Neural progenitor cell (in vitro differentiated cells): ENCODE measurements at places on chromosomes 11 and 22.

GRCh38 chr11:64340671-64341335 is 799 bp downstream of the CCDC88B start:
- peak; percentile 83 for DNase-seq

GRCh38 chr11:74278721-74279161 is 32.7 kb downstream of the P4HA3 start:
- DNase-seq = no peak

- DNase-seq = no peak
Observed at GRCh38 chr11:38530226-38530625, 1932.2 kb upstream of the RAG2 start.

GRCh38 chr11:78940500-78941225 is 366.0 kb upstream of the NARS2 start:
- DNase-seq = peak; percentile 89

- DNase-seq = no peak
Observed at GRCh38 chr22:19555651-19556050, 31.4 kb upstream of the CLDN5 start.

DNA sequence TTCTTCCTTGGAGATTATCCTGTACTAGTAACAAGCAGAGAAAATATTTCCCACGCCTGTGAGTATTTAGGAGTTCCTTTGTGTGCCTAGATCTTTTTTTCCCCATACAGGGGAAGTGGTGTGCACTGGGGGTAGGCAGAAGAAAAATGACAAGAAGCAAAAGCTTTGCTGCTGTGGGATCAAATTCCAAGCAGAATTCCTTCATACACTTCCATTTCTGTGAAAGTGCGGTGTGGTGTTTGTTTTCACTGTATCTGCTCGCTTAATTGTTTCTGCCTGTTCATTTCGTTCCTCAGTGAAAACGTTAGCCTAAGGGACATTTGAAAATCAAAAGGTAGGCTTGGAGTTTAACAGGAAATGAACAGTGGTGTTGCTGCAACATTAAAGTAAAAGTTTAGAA is 47.9 kb downstream of the BLID start:
- no peak for DNase-seq

GRCh38 chr22:37032535-37033460 is 13.3 kb downstream of the MPST start:
- no peak for DNase-seq

GRCh38 chr11:132466983-132467382 is 1065.3 kb downstream of the OPCML start:
- peak; percentile 37 for DNase-seq

- no peak for DNase-seq
Observed at GRCh38 chr22:33684087-33684486, 236.2 kb downstream of the LARGE1 start.

DNA sequence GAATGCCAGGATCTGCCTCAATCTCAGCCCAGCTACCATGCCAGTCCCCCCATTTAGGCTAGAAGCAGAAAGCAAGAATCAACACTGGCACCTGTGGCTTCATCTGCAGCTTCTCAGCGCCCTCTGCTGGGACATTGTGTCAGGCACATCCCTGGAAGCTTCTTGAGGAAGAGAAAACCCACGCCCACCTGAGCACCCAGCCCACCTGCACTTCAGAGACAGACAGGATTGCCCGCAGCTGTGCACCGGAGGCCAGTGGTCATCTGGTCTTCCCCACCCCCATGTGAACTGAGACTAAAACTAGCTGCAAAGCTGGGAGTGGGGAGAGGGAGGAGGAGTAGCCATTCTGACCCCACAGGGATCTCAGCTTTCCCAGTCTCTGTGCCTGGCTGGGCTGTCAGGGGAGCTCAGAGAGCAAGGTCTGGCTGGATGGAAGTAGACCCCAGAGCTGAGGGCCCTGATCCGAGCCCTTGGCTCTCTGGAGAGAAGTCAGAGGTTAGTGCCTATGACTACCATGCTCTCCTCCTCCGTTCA is 66.8 kb downstream of the FEZ1 start:
- peak; percentile 83 for DNase-seq

- no peak for DNase-seq
Observed at GRCh38 chr11:70581991-70582885, 183.9 kb downstream of the CTTN start.

GRCh38 chr22:43911351-43911750 is 12.3 kb upstream of the PNPLA3 start:
- DNase-seq = no peak

- no peak for DNase-seq
Observed at GRCh38 chr11:17296852-17297559, 20.5 kb downstream of the NUCB2 start.
